ENCODE measurements at places on chromosomes 12 and 14.

DNA sequence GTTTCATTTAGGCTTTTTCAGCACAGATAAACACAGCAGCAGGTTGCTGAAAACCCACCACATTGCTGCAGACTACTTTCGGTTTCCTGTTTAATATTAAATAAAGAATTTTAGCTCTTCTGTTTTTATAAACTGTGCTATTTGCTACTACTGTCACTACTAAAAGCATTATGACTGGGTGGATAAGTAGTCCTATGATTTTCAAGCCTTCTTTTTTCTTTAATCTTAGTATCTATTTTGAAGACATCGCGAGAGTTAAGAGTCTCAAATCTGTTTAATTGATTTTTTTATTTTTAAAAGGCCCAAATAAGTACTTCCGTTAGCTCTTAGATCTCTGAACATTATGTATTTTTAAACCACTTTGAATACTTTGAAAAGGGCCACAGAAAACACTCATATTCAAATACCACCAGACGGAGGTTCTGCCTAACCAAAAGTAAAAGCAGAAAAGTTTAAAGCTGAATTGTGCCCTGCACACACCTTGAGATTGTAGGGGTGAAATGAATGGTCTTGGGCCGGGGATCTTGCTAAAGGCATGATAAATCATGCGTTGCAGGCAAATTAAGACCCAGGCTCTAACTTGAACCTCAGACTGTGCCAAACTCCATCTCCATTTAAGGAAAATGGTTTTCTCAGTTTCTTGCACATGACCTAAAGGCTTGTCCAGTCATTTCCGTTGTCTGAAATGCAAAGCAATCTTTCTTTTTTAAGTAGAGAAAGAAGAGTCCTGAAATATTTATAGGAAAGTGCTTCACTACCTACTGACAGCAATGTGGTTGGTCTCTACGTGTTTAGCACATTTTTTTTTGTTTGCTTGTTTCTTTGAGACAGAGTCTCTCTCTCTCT is 13.6 kb upstream of the FOXN3 start:
- DNase-seq = no peak

DNA sequence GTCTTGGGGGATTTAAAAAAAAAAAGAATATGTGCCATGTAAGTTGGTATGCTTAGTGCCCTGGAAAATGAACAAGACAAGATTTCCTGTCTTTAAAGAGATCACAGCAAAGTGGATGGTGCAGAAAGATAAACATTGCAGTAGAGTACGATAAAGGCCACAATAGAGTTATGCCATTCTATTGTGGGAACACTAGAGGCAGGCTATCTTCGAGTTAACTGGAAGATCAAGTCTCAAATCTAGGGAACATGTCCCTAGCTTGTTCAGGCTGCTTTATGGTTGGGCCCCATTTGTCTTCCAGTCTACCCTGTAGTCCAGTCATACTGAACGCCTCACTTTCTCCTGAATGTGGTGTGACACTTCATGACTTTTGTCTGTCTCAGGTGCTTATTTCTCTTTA is 18.7 kb upstream of the CCT2 start:
- DNase-seq = no peak

- DNase-seq = no peak
Measured at GRCh38 chr14:97457575-97458085, 660.4 kb downstream of the VRK1 start.

DNA sequence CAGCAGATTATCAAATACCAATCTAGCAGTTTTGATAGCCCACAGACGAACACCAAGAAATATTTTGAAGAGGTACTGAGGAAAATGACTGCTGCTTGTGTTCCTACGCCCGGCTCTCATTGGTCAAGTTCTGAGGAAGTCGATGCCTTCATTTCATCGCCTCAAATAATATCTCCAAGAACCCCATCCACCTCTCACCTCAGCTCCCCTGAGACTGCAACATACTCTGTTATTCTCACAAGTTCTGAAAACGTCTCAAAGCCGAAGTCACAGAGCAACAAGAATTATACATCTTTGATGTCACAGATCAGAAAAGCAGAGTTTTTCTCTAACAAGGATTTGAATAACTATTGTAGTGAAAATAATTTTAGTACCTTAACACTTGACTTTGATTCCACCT is 55.5 kb upstream of the BCAT1 start:
- DNase-seq = no peak

DNA sequence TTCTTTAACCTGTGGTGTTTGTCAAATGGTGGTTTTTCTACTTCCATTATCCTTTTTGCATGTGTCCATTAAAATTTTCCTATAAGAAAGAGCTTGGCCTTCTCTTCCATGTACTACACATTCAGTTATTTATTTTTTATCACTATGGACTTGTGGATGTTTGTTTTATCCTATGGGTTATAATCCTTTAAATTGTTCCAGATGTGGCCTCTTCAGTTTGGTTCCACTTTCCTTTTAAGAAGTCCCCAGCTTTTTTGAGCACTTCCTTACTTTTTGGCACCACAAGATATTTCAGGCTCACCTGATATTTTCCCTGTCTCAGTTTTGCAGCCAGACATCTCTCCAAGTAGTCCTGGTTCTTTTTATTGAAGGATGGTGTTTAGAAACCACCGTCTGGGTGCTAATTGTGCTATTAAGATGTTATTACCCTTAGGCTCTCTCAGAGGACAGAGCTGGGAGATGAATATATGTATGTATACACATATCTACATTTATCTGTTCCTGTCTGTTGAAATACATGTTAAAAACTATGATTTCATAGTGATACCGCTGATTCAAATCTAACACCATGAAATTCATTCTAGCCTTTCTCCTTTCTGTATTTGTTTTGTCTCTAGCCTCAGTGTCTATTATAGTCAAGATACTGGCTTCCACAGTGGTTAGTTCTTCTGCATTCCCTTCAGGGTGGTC is 408.5 kb upstream of the RGS6 start:
- DNase-seq = no peak

DNA sequence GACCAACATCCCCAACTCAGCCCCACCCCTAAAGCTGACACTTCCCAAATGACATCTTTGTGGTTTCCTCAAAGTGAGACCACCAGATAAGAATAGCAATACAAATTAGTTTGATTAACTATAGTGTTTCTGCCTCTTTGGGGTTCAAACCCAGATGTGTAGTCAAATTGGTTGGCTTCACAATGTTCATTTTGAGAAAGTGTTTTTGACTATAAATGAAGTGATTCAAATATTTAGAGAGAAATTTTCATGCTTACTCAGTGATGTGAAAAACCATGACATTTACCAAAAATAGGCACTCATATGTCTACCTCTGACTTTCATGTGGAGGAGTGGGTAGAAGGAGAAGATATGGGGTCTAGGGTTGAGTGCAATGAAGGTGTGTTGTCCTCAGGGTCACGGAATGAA is 218.4 kb downstream of the BCAT1 start:
- no peak for DNase-seq

- no peak for DNase-seq
Measured at GRCh38 chr14:67776653-67777322, 39.6 kb downstream of the ZFYVE26 start.

GRCh38 chr14:65853407-65853955 is 441.0 kb downstream of the FUT8 start:
- DNase-seq = no peak

DNA sequence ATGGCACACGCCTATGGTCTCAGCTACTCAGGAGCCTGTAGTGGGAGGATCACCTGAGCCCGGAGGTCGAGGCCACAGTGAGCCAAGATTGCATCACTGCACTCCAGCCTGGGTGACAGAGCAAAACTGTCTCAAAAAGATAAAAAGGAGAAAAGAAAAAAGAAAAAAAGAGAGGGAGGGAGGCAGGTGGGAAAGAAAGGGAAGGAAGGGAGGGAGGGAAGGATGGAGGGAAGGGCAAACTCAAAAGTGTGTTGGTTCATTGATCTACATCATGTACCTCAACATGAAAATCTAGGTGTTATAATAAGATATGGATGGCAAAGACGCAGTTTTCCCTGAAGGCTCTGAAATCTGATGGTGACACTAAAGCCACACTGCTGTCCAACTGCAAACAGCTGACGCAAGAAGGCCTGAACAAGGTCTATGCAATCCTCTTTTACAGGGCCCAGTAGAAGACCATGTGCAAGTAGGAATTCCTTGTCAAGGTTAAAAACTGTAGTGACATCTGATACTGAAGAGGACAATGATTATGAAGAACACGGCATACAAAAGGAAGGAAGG is 143.6 kb downstream of the ITPR2 start:
- DNase-seq = no peak
